NCI-H510A (cell line): ENCODE measurements at places on chromosomes 12 and 14.

DNA sequence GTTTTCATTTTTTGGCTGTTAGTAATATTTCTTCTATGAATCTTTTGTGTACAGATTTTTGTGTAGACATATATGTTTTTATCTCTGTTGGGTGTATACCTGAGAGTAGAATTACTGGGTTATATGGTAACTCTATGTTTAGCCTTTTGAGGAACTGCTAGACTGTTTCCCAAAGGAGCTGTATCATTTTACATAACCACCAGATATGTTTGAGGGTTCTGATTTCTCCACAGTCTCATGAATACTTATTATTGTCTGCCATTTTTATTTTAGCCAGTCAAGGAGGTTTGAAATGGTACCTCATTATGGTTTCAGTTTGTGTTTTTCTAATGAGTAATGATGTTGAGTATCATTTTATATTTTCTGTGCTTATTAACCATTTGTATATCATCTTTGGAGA lies 1.9 kb downstream of the PCNX4 start:
- DNase-seq, result no peak

- DNase-seq, result no peak
Observed at GRCh38 chr12:3554371-3555115, 63.5 kb downstream of the PRMT8 start.

GRCh38 chr12:2117541-2117940 lies 64.8 kb downstream of the CACNA1C start:
- no peak for DNase-seq

GRCh38 chr14:30194741-30195148 lies 267.1 kb upstream of the PRKD1 start:
- DNase-seq, result no peak

DNA sequence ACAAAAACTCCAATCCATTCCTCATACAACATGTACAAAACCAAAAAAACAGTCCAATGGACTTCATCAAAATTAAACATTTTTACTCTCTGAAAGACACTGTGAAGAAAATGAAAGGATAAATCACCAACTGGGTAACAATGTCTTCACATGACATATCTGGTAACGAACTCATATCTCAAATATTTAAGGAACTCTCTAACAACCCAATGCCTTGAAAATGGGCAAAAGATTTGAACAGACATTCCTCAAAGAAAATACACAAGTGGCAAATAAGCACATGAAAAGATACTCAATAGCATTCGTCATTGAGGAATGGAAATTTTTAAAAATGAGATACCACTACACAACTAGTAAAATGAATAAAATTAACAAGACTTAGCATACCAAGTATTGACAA lies 198.7 kb upstream of the RASSF8 start:
- DNase-seq, result no peak

DNA sequence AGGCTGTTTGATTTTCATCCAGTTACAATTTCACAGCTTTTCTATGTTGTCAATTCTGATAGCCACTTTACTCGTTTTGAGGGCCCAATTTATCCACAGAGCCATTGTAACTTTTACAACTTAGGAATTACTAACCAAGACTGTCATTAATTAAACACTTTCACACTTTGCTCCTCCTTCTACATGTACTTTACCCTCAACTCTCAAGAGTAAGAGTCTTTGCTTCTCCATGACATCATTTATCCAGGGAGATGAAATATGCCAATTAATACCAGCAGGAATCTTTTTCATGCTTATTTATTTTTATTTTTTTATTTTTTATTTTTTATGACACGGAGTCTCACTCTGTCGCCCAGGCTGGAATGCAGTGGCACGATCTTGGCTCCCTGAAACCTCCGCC lies 13.5 kb downstream of the SLIRP start:
- DNase-seq, result no peak

DNA sequence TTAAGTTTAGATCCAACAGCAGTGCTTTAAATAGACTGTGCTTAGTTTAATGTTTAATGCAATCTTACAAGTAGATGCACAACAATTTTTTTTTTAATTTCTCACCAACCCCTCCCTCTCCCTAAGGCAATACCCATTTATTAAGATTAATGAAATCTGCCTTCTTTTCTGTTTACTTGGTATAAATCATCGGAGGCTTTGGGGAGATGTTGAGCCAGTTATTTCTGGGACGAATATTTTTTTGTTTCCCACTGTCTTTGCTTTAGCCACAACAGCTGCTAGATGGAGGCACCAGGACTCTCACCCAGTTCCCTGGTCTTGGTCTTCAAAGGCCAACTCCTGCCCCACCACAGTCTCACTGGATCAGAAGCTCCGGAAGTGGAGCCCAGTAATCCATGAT lies 113.4 kb downstream of the PLXNC1 start:
- no peak for DNase-seq

- DNase-seq, result no peak
Observed at GRCh38 chr12:95248604-95249360, 31.2 kb downstream of the VEZT start.

GRCh38 chr12:77594366-77594765 lies 236.3 kb upstream of the NAV3 start:
- no peak for DNase-seq

- no peak for DNase-seq
Observed at GRCh38 chr12:108696996-108697290, 34.4 kb downstream of the CORO1C start.

DNA sequence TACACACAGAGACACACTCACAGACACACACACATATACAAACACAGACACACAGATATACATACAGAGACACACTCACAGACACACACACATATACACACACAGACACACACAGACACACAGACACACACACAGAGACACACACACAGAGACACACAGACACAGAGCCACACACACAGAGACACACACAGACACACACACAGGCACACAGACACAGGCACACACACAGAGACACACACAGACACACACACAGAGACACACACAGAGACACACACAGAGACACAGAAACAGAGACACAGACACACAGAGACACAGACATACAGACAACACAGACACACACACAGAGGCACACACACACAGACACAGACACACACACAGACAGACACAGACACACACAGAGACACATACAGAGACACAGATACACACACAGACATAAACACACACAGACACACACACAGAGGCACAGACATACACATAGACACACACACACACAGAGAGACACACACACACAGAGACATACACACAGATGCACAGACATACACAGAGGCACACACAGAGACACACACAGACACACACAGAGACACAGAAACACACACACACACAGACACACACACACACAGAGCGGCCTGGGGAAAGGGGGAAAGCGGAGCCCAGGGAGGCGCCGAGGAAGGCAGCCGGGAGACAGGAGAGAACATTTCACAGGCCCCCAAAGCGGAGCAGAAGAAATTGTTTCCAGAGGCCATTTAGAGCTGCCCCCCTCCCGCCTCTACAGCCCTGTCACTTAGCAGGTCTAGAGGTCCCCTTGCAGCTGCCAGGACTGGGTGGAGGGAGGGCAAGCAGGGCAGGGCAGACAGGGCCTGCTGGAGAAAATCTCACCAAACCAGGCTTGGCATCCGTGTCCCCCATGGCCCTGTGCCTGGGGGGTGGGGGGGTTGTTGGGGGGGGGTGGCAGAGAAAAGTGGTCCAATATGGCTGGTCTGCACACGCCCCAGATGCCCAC lies 38.9 kb downstream of the SERPINA3 start:
- no peak for DNase-seq

DNA sequence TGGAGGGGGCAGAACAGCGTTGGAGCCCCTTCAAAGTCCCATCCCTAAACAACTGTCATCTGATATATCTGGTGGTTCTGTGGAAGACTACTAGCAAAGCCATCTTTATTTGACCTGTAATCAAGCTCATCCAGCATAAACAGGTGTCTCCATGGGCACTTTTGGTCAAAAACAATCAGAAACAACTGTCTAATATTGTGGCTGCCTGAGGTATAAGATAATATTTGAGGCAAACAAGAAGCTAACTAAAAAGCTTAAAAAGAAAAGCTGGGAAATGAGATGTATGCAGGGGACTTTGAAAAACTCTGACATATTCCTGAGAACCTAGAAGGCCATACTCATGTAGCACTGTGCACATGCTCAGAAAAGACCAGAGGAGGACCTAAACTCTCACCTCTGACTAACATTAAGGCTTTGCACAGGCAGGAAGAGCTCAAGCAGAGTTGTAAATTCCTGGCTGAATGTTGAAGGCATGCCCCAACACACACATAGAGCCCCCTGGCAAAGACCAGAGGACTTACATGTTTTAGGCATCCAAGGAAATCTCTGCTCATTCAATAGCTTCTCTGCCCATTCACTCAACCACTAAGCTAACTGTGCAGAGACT lies 27.2 kb upstream of the AP4S1 start:
- no peak for DNase-seq

DNA sequence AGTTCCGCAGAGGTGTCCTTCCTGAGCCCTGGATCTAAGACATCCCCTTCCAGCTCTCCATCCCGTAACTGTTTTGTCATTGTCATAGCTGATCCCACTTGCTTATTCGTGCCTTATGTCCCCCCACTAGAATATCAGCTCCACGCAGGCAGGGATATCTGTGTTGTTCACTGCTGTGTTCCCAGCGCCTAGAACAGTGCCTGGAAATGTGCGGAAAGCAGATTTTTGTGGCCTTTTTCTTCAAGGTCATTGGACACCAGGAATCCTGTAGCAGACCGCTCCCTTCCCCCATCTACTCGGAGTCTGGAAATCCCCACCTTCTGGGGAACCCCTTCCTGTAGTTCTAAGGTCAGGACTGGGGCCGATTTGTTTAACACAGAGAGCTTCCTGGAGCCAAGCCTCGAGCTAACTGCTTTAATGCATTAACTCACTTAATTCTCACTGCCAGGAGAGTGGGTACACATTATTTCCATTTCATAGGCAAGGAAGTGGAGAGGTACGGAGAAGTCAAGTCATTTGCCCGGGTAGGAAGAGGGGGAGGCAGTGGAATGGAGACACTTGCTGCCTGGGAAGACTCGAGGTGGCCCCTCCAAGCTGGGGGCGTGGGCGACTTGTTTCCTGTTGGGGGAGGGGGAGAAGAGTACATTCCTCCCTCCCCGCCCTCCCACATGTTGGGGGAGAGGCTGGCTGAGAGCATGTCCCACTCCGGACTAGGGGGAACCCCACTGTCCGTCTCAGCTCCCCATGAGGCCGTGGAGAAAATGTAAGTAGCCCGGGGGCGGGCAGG lies 1.2 kb upstream of the SH2B3 start:
- DNase-seq, result no peak

- DNase-seq, result no peak
Observed at GRCh38 chr12:121955258-121956237, 37.2 kb downstream of the CFAP251 start.

DNA sequence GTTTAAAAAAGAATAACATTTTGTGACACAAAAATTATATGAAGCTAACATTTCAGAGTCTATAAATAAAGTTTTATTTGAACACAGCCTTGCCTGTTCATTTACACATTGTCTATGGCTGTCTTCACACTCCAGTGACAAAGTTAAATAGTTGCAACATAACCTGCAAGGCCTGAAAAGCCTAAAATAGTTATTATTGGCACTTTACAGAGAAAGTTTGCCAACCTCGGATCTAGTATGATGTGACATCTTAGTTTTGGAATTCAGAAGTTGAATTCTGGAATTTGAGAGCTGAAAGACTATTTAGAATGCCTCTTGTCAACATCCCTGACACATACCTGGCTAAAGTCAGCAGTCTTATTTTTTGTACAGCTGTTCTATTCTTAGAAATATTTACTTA lies 68.3 kb downstream of the DYRK2 start:
- no peak for DNase-seq

DNA sequence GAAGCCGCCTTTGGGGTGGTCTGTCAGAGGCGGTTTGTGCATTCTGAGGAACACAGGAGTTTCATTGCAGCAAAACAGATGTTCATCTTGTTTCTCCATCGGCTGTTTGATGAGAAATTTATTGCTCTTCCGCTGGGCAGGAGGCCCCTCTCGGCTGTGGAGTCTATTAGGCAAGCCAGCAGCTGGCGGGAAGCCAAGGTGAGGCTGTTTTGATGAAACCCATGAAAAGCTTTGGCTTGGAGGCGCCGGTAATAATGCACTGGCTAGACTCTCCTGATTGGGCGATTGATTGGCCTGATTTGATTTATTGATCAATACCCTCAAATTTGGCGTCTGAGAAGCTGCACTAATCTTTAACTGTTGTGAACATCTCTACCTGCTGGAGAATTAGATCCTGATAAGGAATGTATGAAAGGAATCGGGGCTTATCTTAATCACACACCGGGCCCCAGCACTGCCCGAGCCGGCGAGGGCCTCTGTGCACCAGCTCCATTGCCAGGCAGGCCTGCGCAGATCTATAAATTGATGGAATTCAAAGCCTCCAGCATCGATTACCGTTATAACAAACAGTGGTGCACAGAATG lies 187.7 kb downstream of the PHETA1 start:
- DNase-seq, result no peak
